ENCODE measurements at places on chromosomes 7 and 10. TPM values are rescaled to one million over a fixed set of nuclear protein-coding genes. Genes with fewer than 3 reads are reported as not detected.

- no peaks in the 10 kb centered on the region for H3K27me3 ChIP-seq
- DNase-seq, result no peak
Observed at GRCh38 chr7:156640949-156641485, 443 bp downstream of the RNF32 start.

DNA sequence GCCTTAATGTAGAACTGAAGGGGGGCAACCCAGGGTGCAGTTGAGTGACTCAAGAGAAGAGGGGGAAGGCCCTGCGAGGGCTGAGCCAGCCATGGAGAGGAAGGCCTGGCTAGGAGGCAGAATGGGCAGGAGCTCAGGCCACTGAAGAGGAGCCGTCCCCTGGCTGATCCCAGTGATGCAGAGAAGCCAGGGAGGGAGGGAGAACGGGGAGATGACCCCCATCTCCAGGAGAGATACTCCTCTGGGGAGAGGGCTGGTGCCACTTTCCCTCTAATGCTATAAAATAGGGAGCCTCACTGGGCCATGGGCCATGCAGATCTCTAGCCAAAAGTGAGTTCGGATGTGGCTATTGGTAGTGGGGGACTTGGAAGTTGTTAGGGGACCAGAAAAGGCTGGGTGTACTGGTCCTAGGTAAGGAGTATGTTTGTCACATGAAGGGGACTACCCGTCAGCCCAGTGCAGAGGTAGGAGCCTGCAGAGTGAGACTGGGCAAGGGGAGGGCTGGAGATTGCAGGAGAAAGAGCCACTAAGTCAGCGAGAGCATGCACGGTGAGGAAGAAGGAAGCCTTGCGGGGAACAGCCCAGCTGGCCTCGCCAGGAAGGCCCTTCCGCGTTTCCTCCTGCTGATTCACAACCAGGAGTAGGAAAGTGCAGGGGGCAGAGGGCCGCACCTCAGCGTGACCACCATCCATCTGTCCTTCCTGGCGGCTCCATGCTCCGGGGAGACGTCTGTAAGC is 347.6 kb downstream of the TCERG1L start:
- no peak for DNase-seq
- H3K27me3 ChIP-seq, result no peaks in the 10 kb centered on the region
- H3K4me1 ChIP-seq, result no peaks in the 10 kb centered on the region
- H3K36me3 ChIP-seq, result no peaks in the 10 kb centered on the region
- no peak overlapping the region for H3K4me3 ChIP-seq

Gene EIF4EBP2
- total RNA-seq, result 85.4 TPM

DNA sequence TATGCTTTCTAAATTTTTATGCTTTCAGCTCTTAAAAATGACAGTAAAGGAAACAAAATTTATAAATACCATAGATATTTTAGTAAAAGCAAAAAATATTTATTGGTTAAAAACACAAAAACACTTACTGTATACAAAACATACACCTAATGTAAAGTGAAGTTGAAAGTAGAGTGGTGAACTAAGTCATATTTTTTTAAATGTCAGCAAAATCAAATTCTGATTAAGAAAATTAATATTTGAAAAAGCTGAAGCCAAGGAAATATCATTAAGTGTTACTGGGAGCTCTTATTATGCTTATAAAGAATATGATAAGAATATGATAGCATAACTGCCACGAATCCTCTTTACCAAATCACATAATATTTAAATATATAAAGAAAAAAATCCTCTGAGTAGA is 65.3 kb upstream of the PLXDC2 start:
- no peak for DNase-seq
- H3K27me3 ChIP-seq, result no peaks in the 10 kb centered on the region
- no peaks in the 10 kb centered on the region for H3K36me3 ChIP-seq

Gene GIMAP8
- total RNA-seq, result 7.2 TPM

Gene GPR15LG
- total RNA-seq, result not detected

Gene OPN1SW
- total RNA-seq, result not detected

DNA sequence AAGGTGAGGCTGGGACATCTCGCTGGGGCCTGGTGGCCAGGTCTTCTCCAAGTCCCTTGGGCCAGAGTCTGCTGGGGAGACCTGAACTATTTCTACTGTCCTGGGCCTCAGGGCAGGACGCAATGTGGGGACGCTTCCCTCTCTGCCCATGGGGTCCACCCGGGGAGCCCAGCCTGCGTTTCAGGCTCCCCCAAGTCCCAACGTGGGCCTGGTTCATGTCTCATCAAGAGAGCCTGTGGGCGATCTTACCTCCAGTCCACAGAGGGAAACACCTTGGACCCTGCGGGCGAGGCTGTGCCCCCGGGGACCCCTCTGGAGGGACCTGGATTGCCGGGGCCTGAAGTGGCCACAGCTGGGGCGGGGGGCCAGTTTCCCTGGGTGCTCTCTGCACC is 91.7 kb downstream of the DNAJB6 start:
- no peak overlapping the region for H3K4me3 ChIP-seq
- H3K27ac ChIP-seq, result no peak overlapping the region
- H3K4me1 ChIP-seq, result peaks cover 5% of the 10 kb centered on the region
- DNase-seq, result no peak
- H3K36me3 ChIP-seq, result no peaks in the 10 kb centered on the region
- H3K27me3 ChIP-seq, result no peaks in the 10 kb centered on the region

GRCh38 chr7:142094861-142095260 is 16.7 kb upstream of the MGAM2 start:
- H3K36me3 ChIP-seq, result no peaks in the 10 kb centered on the region
- no peaks in the 10 kb centered on the region for H3K4me1 ChIP-seq
- DNase-seq, result no peak
- H3K4me3 ChIP-seq, result no peak overlapping the region
- H3K27me3 ChIP-seq, result no peaks in the 10 kb centered on the region

GRCh38 chr7:148978091-148978490 is 50.2 kb downstream of the PDIA4 start:
- H3K36me3 ChIP-seq, result no peaks in the 10 kb centered on the region
- no peak overlapping the region for H3K4me3 ChIP-seq
- H3K4me1 ChIP-seq, result no peaks in the 10 kb centered on the region
- DNase-seq, result no peak
- no peak overlapping the region for H3K27ac ChIP-seq
- no peaks in the 10 kb centered on the region for H3K27me3 ChIP-seq

- H3K27ac ChIP-seq, result no peak overlapping the region
- no peaks in the 10 kb centered on the region for H3K4me1 ChIP-seq
- DNase-seq, result no peak
- no peak overlapping the region for H3K4me3 ChIP-seq
- no peaks in the 10 kb centered on the region for H3K36me3 ChIP-seq
Observed at GRCh38 chr7:117176206-117176605, 146.7 kb downstream of the WNT2 start.

Gene SP8
- not detected for total RNA-seq

DNA sequence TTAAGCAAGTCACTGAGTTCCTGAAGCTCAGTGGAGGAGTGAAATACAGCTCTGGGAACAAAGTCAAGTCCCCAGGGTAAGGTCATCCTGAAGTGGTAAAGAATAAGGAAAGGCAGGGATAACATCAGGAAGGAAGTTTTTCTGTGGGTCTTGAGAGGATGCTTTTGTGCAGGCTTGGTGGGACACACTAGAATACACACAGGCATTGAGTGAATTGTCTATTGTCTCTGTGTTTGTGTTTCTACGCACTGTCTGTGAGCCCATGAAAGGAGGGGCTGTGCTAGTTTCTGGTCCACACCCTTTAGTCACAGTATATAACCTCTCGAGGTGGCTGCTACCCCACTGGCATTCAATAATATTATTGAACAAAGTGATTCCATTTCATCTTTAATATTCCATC is 95.8 kb upstream of the ABCB5 start:
- no peaks in the 10 kb centered on the region for H3K36me3 ChIP-seq
- no peak for DNase-seq
- H3K27ac ChIP-seq, result no peak overlapping the region
- no peaks in the 10 kb centered on the region for H3K27me3 ChIP-seq
- H3K4me1 ChIP-seq, result no peaks in the 10 kb centered on the region

- no peak for DNase-seq
- no peak overlapping the region for H3K27ac ChIP-seq
- H3K36me3 ChIP-seq, result no peaks in the 10 kb centered on the region
- peaks cover 5% of the 10 kb centered on the region for H3K4me1 ChIP-seq
Observed at GRCh38 chr7:29565634-29565981, 2.0 kb downstream of the PRR15 start.

DNA sequence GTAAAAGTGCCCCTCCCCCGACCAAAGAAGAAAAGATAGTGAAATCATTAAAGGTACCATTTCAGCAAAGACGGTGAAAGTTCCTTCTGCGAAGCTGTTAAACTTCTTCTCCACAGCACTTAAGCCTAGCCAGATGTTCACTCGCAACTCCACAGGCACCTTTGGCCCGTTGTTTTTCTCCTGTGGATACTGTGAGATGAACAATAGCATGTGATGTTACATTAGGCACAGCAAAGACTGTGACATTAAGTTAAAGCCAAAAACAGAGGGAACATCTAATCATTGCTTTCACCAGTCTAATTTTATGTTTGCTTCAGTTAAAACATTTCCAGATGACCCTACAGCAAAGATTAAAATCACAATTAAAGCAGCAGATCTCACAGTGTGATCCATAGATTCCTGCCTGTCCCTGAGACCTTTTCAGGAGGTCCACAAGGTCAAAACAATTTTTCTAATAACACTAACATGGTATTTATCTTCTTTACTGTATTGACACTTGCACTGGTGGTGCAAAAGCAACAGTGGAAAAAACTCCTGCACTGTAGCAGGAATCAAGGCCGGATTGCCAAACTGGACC is 112.5 kb downstream of the MYOF start:
- no peak overlapping the region for H3K27ac ChIP-seq
- no peaks in the 10 kb centered on the region for H3K36me3 ChIP-seq
- H3K27me3 ChIP-seq, result no peaks in the 10 kb centered on the region
- H3K4me3 ChIP-seq, result no peak overlapping the region
- DNase-seq, result no peak

DNA sequence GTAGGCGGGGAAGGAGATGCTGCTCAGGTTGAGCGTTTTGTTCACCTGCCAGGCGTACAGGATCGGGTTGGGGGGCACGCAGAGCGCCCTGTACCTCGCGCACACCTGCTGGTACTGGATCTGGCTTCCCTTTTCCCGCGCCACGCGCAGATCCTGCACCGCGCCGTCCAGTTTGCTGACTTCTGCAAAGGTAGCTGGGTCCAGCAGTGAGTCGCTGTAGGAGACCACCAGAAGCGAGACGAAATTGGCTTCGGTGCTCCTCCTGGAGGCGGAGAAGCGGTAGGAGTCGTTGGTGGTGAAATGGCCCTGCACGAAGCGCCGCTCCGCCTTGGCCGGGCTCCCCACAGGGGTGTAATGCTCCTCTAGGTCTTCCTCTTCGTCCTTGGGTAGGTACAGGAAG is 90.7 kb upstream of the RAB18 start:
- H3K4me1 ChIP-seq, result no peaks in the 10 kb centered on the region
- no peaks in the 10 kb centered on the region for H3K27me3 ChIP-seq
- no peaks in the 10 kb centered on the region for H3K36me3 ChIP-seq
- DNase-seq, result no peak
- no peak overlapping the region for H3K4me3 ChIP-seq

DNA sequence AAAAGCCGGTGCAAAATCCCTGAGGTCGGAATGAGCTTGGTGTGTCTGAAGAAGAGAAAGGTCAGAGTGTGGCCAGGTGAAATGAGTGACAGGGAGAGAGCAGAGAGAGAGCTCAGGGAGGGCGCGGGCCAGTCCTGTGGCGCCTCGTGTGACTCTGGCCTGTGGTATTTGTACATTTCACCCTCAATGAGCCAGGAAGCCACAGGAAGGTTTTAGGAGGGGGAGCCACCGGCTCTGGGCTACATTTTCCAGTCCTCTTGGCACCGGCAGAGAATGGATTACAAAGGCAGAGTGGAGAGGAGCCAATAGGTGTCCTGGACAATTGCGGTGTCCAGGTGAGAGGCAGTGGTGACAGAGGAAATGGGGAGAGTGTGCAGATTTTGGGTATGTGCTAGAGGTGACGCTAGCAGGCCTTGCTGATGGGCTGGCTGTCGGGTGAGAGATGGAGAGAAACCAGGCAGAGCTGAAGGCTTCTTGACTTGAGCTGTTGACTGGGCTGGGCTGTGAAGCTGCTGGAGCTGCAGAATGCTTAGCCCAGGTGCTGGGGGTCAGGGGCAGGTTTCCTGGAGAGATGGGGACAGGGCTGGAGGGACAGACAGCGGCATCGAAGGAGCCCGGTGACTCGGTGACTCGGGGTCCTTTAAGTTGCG is 38.1 kb downstream of the COL13A1 start:
- no peak for DNase-seq
- H3K4me1 ChIP-seq, result no peaks in the 10 kb centered on the region
- H3K27ac ChIP-seq, result no peak overlapping the region
- H3K36me3 ChIP-seq, result no peaks in the 10 kb centered on the region
- no peaks in the 10 kb centered on the region for H3K27me3 ChIP-seq
- H3K4me3 ChIP-seq, result no peak overlapping the region

Gene UBTD1
- 14.9 TPM for total RNA-seq

DNA sequence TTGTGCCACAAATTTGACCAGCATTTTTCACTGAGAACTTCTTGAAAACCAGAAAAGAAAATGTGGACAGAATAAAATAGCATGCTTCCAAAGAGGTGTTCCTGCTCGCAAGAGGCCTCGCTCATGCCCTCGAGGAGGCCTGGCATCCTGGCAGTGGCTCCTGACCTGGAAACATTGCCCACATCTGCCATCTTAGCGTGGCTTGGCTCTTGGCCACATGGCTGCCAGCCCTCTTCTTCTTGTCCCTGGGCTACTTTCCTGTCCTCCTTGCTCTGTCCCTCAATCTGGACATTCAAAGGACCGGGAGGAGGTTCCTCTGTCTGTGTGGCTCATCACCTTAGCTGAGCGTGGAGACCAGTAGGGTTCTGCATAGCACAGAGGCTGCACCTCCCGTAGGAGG is 131.6 kb upstream of the TMEM72 start:
- H3K4me3 ChIP-seq, result no peak overlapping the region
- H3K27me3 ChIP-seq, result no peaks in the 10 kb centered on the region
- no peak for DNase-seq
- H3K4me1 ChIP-seq, result peaks cover 17% of the 10 kb centered on the region

Gene ZMIZ1
- total RNA-seq, result 117 TPM

- no peak overlapping the region for H3K27ac ChIP-seq
- H3K27me3 ChIP-seq, result no peaks in the 10 kb centered on the region
- no peaks in the 10 kb centered on the region for H3K36me3 ChIP-seq
- peaks cover 3% of the 10 kb centered on the region for H3K4me1 ChIP-seq
- no peak overlapping the region for H3K4me3 ChIP-seq
Observed at GRCh38 chr10:48247680-48248079, 26.8 kb downstream of the FRMPD2 start.

DNA sequence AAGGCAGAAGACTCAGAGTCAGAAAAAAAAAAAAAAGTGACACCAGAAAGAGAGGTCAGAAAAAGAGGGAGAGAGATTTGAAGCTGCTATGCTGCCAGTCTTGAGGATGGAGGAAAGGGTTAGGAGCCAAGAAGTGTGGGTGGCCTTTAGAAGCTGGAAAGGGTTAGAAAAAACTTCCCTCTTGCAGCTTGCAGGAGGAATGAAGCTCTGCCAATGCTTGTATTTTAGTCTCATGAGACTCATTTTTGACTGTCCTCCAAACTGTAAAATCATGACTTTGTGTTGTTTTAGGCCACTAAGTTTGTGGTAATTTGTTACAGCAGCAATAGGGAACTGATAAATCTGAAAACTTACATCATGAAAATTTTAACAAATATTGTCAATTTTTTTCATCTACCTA is 127.7 kb upstream of the NOBOX start:
- H3K27me3 ChIP-seq, result no peaks in the 10 kb centered on the region
- DNase-seq, result no peak
- H3K4me1 ChIP-seq, result no peaks in the 10 kb centered on the region
- H3K36me3 ChIP-seq, result no peaks in the 10 kb centered on the region

- no peak for DNase-seq
- no peak overlapping the region for H3K4me3 ChIP-seq
- no peaks in the 10 kb centered on the region for H3K4me1 ChIP-seq
- H3K27ac ChIP-seq, result no peak overlapping the region
Observed at GRCh38 chr10:98758463-98758862, 311.7 kb upstream of the HPS1 start.

Gene KCND2
- total RNA-seq, result 11.7 TPM

GRCh38 chr10:29977171-29977570 is 82.2 kb downstream of the JCAD start:
- H3K36me3 ChIP-seq, result no peaks in the 10 kb centered on the region
- no peak overlapping the region for H3K27ac ChIP-seq
- H3K27me3 ChIP-seq, result no peaks in the 10 kb centered on the region
- no peak for DNase-seq
